ENCODE measurements at places on chromosomes 2 and 18.

- no peak for DNase-seq
Observed at GRCh38 chr2:29987146-29987545, 65.8 kb upstream of the ALK start.

GRCh38 chr18:55314031-55314430 is 274.0 kb downstream of the TCF4 start:
- no peak for DNase-seq

DNA sequence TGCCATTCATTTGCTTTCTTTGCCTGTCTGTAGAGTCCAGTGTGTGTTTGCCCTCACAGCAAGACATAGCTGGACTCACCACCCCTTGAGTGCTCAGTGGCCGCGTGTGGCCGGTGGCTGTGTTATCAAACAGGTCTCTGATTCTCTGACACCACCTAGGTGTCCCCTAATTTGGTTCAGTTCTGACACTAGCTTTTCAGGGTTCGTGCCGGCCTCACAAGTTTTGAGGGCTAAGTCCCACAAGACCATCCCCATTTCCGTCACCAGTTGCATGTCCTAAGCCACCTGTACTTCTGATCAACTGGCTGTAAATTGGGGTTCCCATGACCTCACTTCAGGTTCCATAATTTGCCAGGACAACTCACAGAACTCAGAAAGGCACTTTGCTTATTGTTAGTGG is 23.5 kb downstream of the NCK2 start:
- DNase-seq, result no peak

GRCh38 chr18:58501066-58501896 is 127.6 kb downstream of the ALPK2 start:
- DNase-seq, result no peak

DNA sequence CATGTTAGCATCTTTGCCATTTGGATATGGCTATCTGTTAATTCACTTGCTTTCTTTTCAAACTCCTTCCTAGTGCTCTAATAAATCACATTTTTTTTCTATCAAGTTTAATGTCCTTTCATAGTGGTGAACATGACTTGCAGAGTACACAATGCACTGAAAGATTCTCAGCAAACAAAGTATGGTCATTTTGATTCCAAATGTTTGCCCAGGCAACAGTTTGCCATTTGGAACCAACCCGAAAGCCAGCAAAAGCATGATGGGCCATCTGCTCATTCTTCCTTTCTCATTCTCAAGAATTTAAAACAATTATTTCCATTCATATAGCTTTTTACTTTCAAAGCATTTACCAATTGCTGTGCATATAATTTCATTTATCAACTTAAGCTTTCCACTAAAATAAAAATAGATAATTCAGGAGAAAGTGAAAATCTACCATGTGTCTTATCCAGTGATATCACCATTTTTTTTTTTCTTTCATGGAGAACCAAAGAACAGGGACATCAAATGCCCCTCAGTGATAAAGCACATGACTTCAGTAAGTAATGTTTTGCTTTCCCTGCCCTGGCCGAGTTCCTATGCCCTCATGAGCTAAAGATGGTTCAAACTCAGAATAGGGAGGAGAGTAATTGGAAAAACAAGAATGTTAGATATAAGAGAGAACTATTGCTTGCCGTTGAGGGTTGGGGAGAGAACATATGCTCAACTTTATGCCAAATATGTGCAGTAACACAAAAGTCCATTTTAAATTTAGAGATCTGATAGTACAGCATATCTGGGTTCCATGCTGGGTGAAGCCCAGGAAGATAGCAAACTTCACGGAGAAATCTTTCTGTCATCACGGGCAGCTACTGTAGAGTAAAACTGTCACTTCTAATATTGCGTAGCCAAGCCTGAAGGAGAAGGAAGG is 62.1 kb downstream of the HNMT start:
- no peak for DNase-seq

- DNase-seq, result no peak
Observed at GRCh38 chr2:83359336-83359735, 1099.7 kb downstream of the SUCLG1 start.

DNA sequence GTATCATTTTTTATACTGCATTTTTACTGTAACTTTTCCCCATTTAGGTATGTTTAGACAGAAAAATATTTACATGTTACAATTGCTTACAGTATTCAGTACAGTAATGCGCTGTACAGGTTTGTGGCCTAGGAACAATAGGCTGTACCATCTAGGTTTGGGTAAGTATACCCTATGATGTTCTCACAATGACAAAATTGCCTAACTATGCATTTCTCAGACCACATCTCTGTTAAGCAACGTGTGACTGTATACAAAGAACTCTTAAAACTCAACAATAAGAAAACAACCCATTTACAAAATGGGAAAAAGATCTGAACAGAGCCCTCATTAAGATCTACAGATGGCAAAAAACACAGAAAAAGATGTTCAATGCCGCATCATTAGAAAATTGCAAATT is 29.4 kb downstream of the FAM210A start:
- no peak for DNase-seq

- no peak for DNase-seq
Observed at GRCh38 chr18:25310045-25310444, 41.9 kb downstream of the ZNF521 start.

DNA sequence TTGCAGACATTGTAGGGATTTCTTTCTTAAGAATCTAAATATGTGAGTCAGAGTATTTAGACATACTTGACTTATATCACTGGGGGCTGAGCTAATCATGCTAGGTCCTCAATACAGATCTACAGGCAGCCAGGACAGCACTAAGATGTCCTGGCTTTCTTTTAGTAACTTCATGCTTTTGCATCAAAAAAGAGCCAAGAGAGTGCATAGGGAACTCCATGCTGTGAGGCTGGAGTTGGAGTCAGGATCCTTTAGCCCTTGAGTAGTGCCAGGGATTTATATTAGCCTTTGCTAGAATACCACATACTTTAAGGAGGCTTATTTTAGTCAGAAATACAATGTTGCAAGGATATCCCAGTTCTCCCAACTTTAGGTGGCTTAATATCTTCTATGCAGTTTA is 289.7 kb downstream of the CCDC85A start:
- DNase-seq, result no peak

- DNase-seq, result no peak
Observed at GRCh38 chr2:220821683-220822082, 750.4 kb downstream of the EPHA4 start.

- no peak for DNase-seq
Observed at GRCh38 chr2:172437419-172438341, 10.3 kb downstream of the ITGA6 start.

GRCh38 chr2:180061546-180061945 is 54.4 kb upstream of the CWC22 start:
- no peak for DNase-seq

GRCh38 chr2:66445925-66446871 is 11.3 kb downstream of the MEIS1 start:
- DNase-seq, result no peak

GRCh38 chr2:238344035-238344434 is 23.7 kb downstream of the TRAF3IP1 start:
- no peak for DNase-seq

GRCh38 chr18:60122339-60122738 is 222.5 kb downstream of the PMAIP1 start:
- DNase-seq, result no peak

DNA sequence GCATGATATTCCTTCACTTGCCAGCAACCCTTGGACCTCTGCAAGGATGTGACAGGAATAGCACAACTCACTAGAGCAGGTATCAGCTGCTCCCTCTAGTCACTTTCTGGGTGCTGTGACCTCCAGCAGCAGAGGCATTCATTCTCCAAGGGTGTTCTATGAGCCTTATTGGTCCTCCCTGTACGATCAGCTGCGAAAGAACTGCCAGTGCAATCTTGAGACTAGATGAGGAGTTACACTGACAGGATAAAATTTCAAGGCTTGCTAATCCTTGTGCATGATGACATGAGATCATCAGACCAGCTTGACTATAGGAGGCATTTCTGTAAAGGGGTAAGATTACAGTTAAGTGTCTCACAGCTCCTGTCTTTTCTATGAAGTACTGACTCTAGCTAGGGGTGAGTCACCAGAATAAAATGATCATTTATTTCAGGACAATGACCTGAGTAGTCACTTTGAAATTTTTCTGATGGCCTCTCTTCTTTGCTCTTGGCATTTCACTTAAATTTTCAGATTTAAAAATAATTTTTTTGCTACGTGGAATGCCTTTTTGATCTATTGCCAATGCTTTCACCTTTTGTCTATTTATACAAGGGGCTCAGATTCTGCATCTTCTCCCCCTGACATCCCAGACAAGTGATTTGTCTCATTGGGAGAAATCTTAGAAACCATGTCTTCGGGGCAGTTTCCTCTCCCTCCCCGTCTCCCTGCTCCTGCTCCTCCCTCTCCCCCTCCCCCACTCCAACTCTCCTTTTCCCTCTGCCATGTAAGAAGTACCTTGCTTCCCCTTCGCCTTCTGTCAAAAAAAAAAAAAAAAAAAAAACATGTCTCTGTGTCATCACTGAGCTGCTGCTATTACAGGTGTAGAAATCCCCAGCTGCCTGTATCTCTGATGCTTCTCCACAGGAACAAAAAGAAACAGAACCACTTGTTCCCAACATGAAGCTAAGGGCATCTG is 49.2 kb upstream of the FRZB start:
- DNase-seq, result no peak

GRCh38 chr18:29383311-29384273 is 1206.7 kb upstream of the CDH2 start:
- no peak for DNase-seq

DNA sequence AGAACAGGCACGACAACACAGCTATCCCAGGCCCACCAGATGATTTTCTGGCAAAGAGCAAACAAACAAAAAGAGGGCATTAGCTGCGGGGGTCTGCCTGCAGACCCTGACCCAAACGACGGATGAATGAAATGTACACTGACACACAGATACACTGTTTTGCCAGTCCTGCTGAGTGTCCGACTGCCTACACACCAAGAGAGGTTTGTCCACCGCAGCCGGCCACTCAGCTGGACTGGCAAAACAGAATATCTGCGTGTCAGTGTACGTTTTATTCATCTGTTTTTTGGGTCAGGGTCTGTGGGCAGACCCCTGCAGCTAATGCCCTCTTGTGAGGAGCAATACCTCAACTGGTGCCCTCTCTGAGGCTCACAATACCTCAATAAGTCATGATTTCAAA is 10.7 kb upstream of the SH3RF3 start:
- DNase-seq, result no peak

DNA sequence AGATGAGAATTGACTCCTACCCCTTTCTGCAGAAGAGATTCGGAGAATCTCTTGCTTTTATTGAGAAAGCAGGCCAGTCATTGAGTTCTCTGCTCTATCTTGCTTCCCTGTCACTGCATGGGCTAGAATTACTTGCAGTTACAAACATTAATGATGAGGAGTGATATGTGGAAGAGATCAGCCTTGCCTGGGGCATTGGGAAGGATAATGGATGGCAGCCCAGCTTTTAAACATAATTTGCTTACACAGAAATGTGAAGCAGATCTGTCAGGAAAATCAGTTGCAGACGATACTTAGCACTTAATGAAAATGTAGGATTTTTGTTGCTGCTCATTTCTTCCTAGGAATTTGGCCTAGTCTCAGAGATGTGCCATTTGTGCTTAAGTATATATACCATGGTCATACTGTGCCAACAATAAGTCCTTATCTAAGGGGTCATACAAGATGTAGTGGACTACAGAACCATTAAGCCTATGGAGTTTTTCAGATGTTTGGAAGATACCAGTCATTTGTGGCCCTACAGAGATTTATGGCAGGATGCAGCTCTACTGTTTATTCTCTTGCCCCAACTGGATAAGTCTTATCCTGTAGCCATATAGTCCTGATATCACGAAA is 92.7 kb downstream of the XRCC5 start:
- no peak for DNase-seq

DNA sequence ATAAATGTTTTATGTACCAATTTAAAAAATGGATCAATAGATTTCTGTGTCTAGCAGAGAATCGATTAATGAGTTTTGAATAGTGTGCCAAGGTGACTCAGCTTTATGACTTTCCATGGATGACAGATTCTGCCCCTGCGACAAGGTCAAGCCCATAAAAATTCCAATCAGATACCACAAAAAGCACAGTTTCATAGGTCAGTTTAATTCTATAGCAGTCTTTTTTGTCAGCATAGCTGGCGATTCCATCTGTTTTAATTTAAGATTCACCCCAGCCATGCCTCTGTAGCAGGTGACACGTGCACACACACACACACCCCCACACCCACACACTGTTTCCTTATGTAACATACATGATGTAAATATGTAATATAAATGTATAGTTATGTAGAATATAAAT is 28.9 kb downstream of the RAB31 start:
- DNase-seq, result no peak

DNA sequence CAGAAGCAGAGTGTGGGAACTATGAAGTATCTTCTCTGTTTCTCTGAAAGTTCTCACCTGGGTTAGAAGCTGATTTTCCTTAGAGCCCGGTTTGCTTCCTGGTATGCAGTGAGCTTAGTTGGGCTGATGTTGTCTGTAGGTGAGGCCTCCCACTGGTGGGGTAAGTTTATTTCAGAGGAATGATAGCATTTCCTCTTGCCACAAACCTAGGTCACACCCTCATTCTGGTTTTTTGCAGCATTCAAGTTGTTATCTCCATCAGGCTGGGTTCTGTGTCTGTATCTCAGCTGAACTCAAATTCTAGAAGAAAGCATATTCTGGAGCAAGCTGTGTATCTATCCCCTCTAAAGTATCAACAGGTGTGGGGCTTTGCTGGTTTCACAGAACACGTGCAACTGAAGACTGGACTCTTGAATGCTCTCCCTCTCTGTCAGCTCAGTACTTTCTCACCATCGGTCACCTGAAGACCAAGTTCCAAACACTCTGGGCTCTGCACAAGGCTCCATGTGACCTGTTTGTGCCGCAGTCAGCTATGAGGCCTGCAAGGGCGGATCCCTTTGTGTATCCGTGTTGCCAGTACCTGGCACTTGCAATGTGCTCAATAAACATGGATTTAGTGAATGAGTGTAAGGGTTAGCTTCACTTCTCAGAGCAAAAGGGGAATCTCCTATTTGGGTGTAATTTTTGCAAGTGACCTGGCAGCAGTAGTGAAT is 49.5 kb upstream of the MBOAT2 start:
- no peak for DNase-seq

GRCh38 chr2:94923196-94923595 is 52.0 kb downstream of the TEKT4 start:
- no peak for DNase-seq

GRCh38 chr2:158232476-158232875 is 130.8 kb downstream of the UPP2 start:
- DNase-seq, result no peak

- no peak for DNase-seq
Observed at GRCh38 chr2:197677483-197677882, 2.1 kb upstream of the RFTN2 start.

DNA sequence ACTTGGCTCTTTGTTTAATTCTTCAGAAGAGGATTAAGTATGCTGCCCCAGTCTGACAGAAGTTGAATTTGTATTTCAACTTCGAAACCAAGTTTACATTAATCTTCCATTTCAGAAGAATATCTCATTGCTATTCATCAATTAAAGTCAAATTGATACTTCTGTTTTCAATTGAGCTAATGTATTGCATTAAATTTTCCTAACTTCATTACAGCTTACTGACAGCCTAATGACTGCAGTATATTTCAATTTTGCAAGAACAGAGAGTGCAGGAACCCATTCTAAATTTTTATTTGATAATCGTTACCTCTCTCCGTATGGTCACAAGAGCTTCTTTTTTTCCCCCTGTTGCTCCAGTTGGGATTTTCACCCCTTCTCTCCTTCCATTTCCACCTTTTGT is 218.0 kb downstream of the CALCRL start:
- no peak for DNase-seq

GRCh38 chr2:68317971-68318913 is 1.5 kb downstream of the CNRIP1 start:
- no peak for DNase-seq

- DNase-seq, result no peak
Observed at GRCh38 chr18:7456376-7456775, 110.7 kb upstream of the PTPRM start.
